ENCODE measurements at places on chromosomes 13 and 19.

GRCh38 chr19:35267818-35268535 lies 785 bp upstream of the USF2 start:
- no peak for DNase-seq

- no peak for DNase-seq
These were observed at the start of gene SMIM17 for GRCh38 chr19:56642711-56643459. SMIM17 (plus strand) TSS chr19:56643159; CDS start chr19:56645668, 2,509 bp downstream.

DNA sequence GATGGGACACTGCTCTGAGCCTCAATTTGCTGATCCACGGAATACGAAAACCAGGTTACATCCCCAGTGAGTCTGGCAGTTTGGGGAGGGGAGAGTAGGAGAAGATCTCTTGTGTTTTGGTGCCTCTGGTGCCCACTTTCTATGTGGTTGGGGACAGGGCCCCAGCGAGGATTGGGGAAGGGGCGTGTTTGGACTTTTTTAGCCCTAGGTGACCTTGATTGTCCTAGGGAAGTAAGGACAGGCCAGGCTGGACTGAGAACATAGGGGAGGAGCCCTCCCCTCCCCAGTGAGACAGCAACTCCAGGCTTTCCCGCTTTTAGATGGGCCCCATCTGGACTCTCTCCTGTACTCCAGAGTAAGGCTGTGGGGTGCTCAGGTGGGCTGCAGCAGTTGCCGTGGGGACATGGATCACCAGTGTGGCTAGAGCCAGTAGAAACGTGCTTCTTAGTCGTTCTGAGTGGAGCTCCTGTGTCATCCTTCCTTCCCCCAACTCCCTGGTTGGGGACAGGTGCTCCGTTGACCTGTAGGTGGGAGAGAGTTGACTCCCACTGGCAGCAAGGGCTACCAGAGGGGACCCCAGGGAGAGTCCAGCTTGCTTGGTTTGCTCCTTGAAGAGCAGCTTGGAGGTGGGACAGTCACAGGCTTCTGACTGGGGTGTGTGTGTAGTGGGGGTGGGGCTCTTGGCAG lies 4.3 kb downstream of the EGLN2 start:
- DNase-seq: no peak

- no peak for DNase-seq
These were observed 683.8 kb upstream of the SGCG start for GRCh38 chr13:22496803-22497508.

- no peak for DNase-seq
These were observed 1.4 kb upstream of the SLC7A9 start for GRCh38 chr19:32870981-32871451.

DNA sequence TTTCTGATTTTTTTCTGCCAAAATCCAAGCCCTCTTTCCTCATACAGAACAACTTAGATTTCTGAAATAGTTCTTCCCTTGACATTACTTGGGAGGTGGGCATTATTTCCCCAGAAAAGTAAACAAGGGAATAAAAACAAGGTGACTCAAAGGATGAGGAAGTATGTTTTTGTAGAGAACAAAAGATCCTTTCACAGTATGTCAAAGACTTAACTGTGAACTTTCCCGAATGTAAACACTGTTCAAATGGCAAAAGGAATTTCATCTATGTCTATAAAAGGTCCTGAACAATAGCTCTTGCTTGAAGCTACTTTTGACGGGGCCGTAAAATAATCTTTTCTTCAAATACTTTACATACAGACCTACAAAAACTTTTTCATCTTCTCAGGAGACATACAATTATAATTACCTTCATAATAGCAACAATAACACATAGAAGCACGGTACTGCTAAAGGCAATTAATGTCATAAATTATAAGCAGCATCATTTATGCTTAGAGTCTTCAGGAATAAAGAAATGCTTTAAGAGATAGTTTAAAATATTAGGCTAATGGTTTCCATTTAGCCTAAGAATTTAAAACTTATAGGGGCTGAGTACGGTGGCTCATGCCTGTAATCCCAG lies 191.1 kb downstream of the RGCC start:
- DNase-seq: no peak

DNA sequence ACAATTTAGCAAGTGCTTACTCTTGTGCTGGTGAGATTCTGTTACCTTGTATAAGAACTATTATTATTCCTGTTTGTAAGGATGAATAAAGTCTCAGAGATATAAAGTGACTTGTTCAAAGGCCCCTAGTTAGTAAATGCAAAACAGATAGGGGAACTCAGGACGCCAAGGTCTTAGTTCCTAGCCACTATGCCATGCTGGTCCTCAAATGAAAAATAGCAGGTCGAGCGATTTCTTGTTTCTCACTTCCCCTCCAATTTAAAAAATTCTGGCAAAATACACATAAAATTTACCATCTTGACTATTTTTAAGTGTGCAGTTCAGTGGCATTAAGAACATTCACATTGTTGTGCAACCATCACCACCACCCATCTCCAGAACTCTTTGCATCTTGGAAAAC lies 1.1 kb downstream of the TECR start:
- DNase-seq: no peak

- DNase-seq: no peak
These were observed 4.7 kb downstream of the LSM4 start for GRCh38 chr19:18317961-18318800.

- DNase-seq: no peak
These were observed 1.2 kb downstream of the PPP1R37 start for GRCh38 chr19:45094137-45094536.

DNA sequence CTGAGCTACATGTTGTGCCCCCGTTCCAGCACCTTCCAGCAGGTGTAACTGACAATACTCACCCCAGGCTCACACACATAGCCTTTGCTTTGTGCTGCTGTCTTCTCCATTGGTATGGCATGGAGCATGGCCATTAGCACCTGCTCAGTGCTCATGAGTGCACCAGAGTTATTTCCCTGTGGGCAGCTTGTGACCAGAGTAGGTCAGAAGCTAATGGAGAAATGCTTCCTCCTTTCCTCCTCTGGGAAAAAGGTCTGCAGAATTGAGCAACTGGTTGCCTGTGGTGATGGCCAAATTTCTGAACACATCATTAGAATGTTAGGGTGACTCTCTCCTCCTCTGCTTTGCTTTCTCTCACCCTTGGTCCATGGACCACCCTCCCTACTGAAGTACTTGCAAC lies 344.5 kb upstream of the TMTC4 start:
- no peak for DNase-seq

- DNase-seq: no peak
These were observed 534 bp downstream of the STK24 start for GRCh38 chr13:98576200-98576945.

DNA sequence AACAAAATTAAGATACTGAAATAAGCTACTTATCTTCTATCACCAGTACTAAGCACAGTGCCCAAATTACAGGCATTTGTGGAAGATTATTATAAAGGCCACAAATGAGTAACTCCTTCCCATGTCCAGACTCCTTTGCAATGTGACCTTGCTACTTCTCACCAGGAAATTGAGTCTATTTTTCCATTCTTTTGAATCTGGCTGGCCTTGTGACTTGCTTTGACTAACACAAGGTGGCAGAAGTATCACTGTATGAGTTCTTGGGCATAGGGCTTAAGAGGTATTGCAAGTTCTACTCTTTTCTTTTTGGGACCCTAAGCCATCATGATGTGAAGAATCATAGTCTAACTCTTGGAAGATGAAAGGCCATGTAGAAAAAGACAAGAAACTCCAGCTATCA lies 49.9 kb downstream of the UGGT2 start:
- DNase-seq: no peak

DNA sequence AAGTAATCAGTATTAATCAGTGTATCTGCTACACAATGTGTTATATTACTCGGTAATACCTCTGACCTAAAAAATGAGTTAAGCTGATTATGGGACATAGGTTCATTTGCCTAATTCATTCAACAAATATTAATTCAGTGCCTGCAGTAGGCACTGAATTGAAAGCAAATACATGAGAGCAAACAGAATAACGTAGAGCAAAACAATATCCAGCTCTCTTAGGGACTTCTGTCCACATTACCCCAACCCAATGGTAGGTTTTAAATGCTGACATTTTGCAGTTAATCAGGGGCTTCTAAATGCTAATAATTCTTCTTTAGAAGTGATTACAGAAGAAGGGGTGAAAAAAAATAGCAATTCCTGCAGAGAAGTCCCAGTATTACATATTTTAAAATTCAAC lies 4.9 kb downstream of the RCBTB2 start:
- DNase-seq: no peak

GRCh38 chr19:2475018-2475701 lies 767 bp upstream of the GADD45B start:
- DNase-seq: no peak

GRCh38 chr13:21511849-21512248 lies 52.7 kb upstream of the ZDHHC20 start:
- peak; percentile 50 for DNase-seq

- DNase-seq: no peak
These were observed 300.7 kb downstream of the DCT start for GRCh38 chr13:94178625-94179244.

DNA sequence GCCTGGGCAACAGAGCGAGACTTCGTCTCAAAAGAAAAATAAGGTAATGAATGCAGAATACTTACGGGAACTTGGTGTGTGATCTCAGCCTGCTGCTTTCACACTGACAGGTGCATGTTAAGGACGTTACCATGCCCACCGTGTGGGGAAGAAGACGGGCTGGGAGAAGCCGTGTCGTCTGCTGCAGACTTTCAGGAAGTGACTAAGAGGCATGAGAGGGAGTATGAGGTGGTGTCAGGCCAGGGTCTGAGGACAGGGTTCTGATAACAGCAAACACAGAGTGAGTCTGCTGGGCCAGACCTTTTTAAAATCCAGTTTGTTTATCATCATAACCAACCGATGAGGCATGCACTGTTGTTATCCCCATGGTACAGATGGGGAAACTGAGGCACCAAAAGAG lies 13.6 kb upstream of the GALP start:
- no peak for DNase-seq

DNA sequence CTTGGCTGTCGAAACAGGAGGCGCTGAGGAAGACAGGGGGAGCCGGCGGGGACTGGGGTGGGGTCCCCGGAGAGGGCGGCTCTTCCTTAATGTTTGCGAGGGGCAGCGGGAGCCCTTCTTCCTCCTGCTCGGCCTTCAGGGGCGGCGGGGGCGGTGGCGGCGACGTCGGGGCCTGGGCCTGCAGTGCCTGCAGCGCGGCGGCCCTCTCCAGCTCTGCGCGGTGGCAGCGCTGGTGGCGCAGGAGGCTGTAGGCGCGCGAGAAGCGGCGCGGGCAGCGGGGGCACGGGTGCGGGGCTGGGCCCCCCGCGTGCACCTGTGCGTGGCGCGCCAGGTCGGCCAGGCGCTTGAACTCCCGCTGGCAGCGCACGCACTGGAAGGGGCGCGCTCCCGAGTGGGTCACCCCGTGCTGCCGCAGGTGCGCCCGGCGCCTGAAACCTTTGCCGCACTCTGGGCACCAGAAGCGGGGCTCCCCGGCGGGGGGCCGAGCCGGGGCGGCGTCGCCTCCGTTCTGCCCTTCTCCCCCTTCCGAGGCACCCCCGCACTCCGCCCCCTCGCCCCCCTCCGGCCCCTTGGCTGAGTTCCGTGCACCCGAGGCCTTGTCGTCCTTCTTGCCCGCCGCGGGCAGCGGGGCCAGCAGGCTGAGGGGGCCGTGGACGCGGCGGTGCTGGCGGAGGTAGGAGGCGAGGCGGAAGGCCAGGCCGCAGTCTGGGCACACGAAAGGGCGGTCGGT lies 2.5 kb downstream of the ZNF579 start:
- DNase-seq: no peak

GRCh38 chr13:82560889-82561288 lies 1321.4 kb downstream of the SLITRK1 start:
- no peak for DNase-seq

DNA sequence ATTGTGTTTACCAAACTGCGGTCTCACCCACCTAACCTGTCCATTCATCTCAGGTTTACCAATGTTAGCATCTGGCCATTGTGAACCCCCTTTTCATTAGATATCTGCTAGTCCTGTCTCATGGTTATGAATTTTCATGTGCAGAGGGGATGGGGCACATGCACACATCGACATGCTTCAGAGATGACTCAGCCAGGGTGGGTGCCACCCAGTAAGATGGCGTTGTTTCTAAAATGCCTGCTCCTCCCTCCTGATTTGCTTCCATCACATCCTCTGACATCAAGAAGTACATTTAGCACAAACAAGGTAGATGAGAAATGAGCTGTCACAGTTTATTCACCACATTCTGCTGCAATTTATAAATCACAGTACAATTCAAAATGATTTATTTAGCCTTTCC lies 51.3 kb downstream of the GPALPP1 start:
- peak; percentile 13 for DNase-seq

DNA sequence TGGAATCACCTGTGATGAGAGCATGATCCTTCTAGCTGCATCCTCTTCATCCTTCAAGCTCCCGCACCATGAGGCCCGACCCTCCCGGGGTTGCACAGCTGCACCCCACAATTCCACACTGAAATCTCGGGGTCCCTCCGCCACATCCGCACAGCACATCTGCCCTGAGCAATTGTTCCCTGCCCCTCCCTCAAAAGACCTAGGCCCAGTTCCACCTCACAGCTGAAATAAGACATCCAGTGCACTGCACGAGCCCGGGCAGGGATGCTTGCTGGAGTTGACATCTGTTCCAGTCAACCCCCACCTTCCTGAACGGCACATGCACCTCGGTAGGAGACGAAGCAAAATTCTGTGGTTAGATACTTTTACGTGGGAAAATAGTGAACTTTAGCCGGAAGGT lies 14.7 kb upstream of the SOX1 start:
- no peak for DNase-seq

Measured in keratinocyte (primary cell).